ENCODE measurements at places on chromosomes 11 and 22.

DNA sequence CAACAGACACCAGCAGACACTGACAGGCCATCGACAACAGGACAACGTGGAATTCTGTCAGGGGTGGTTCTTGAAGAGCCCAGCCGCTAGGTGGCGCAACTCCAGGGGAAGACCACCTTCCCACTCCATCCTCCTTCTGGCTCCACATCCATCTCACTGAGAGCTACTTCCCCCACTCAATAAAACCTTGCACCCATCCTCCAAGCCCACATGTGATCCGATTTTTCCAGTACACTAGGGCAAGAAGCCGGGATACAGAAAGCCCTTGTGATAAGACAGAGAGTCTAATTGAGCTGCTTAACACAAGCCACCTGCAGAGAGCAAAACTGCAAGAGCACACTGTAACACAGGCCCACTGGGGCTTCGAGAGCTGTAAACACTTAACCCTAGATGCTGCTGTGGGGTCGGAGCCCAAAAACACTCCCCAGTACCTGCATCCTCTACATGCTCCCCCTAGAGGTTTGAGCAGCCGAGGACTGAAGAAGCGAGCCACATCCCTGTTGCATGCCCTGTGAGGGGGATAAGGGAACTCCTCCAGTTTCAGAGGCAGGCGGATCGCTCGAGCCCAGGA, 11.5 kb upstream of the RAB39A start:
- peaks cover 32% of the 10 kb centered on the region for H3K27me3 ChIP-seq

- H3K27me3 ChIP-seq = no peaks in the 10 kb centered on the region
- H3K27ac ChIP-seq = peak overlapping the region; percentile 89
- peaks cover 87% of the 10 kb centered on the region for H3K36me3 ChIP-seq
- DNase-seq = no peak
- H3K4me3 ChIP-seq = peak overlapping the region; percentile 76
- peaks cover 86% of the 10 kb centered on the region for H3K4me1 ChIP-seq
These were observed 4.4 kb upstream of the PYGM start for GRCh38 chr11:64764040-64764611.

DNA sequence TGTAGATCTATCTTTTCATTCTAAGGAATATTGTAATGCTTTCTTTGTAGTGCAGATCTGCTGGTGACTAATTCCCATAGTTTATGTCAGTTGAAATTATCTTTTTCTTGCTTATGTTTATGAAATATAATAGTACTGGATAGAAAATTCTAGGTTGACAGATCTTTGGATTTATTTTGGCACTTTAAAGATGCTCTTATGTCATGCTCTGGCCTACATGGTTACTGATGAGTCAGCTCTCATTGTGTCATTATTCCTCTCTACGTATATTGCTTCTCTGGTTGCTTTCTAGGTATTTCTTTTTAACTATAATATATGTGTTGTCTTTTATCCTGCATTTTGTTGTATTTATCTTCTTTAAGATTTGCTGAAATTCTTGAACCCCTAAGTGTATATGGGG, 955.5 kb upstream of the CHORDC1 start:
- no peaks in the 10 kb centered on the region for H3K36me3 ChIP-seq
- H3K27me3 ChIP-seq = no peaks in the 10 kb centered on the region
- DNase-seq = no peak
- H3K4me3 ChIP-seq = no peak overlapping the region

- no peak for DNase-seq
- H3K4me3 ChIP-seq = no peak overlapping the region
- no peaks in the 10 kb centered on the region for H3K4me1 ChIP-seq
- H3K27ac ChIP-seq = no peak overlapping the region
- H3K36me3 ChIP-seq = no peaks in the 10 kb centered on the region
- H3K27me3 ChIP-seq = no peaks in the 10 kb centered on the region
These were observed 34.7 kb downstream of the MMP20 start for GRCh38 chr11:102590276-102591049.
